Gastroesophageal sphincter (tissue), 4 donors: ENCODE measurements at places on chromosomes 2 and 18. TPM values are rescaled to one million over a fixed set of nuclear protein-coding genes. Genes with fewer than 3 reads are reported as not detected.

GRCh38 chr18:73880387-73880786 is 267.2 kb downstream of the FBXO15 start:
- no peaks in the 10 kb centered on the region for H3K36me3 ChIP-seq
- no peak overlapping the region for H3K27ac ChIP-seq
- H3K4me3 ChIP-seq = no peak overlapping the region
- no peaks in the 10 kb centered on the region for H3K4me1 ChIP-seq
- no peak for ATAC-seq

Gene GYPC
- 93.4 TPM for total RNA-seq

DNA sequence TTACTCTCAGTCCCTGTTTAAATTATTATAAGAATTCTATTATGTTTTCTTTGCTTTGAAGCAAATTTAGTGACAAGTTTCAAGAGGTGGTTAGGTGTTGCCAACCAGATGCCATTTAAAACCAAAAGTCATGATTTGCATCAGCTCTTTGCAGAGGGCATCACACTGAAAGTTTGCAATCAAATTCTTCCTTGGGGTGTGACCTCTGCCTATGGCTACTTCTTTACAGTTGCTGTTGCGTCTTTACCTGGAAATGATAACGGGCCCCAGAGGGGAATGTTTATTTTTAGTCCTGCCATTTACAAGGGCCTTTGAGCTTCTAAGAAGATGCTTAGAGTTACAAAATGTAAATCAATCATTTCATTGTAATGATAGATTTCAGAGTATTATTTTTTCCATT is 561.0 kb downstream of the ARHGAP15 start:
- no peaks in the 10 kb centered on the region for H3K36me3 ChIP-seq
- ATAC-seq = no peak
- no peak overlapping the region for H3K4me3 ChIP-seq

Gene EIF4E2
- 52.7 TPM for total RNA-seq

Gene DCTN1
- 195 TPM for total RNA-seq

GRCh38 chr2:101135412-101136296 is 15.5 kb downstream of the TBC1D8 start:
- H3K4me3 ChIP-seq = no peak overlapping the region
- no peaks in the 10 kb centered on the region for H3K36me3 ChIP-seq
- no peak for ATAC-seq
- no peak overlapping the region for H3K27ac ChIP-seq

Gene HOXD4
- total RNA-seq = 0.69 TPM

- peak overlapping the region; percentile 77 for H3K4me3 ChIP-seq
- ATAC-seq = peak; percentile 77
- peak overlapping the region; percentile 90 for H3K27ac ChIP-seq
- H3K36me3 ChIP-seq = no peaks in the 10 kb centered on the region
- H3K27me3 ChIP-seq = no peaks in the 10 kb centered on the region
Measured at GRCh38 chr18:34493566-34494358, 216.3 kb upstream of the DTNA start.

DNA sequence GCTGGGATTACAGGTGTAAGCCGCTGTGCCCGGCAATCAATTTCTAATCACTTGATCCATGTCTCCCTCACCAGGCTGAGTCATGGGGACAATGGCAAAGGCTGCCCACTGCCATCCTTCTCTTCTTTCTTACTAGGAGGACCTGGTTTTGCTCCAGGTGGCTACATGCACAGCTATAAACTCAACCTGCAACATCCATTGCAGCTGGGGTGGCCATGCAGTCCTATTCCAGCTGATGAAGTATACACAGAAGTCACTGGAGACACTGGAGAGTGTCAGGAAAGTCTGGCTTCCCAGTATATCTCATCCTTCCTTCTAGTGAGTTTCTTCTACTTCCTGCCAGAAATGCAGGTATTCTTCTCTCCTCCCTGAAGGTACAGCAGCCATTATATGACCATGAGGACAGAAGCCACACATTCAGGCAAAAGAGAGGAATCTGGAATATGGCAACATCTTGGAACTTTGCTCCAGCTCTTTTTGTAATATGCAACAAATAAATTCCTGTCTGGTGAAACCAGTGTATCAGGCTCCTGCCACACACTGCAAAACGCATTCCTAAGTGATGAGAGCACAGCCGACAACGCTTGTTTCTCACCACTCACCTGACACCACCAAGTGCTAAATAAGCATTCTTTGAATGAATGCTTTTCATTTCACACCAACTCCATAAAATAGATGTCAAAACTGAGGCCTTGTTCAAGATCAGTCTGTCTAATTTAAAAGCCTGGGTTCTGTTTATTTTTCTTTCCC is 32.3 kb downstream of the SCTR start:
- no peak overlapping the region for H3K4me3 ChIP-seq
- H3K36me3 ChIP-seq = no peaks in the 10 kb centered on the region
- peak overlapping the region; percentile 43 for H3K27ac ChIP-seq
- H3K4me1 ChIP-seq = peaks cover 10% of the 10 kb centered on the region

DNA sequence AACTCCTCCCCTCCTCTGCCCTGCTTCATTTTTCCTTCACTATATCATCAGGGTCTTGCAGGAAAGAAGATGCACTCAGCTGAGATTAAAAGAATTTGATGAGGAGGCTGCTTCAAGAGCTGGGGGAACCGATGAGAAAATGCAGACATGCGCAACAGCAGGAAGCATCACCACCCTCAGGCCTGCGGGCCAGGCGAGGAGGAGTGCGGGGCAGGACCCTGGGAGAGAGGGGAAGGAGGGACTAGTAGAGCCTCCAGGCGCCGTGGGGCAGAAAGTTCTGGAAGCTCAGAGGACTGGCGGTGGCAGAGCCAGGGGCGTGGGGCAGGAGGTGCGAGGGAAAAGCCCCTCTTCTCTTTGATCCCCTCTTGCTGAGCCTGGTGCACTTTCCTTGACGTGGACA is 108.2 kb downstream of the CD226 start:
- no peak for ATAC-seq
- H3K4me1 ChIP-seq = no peaks in the 10 kb centered on the region
- no peak overlapping the region for H3K27ac ChIP-seq
- H3K36me3 ChIP-seq = no peaks in the 10 kb centered on the region
- no peaks in the 10 kb centered on the region for H3K27me3 ChIP-seq
- no peak overlapping the region for H3K4me3 ChIP-seq

GRCh38 chr2:120751553-120751952 is 15.9 kb downstream of the GLI2 start:
- H3K27me3 ChIP-seq = no peaks in the 10 kb centered on the region
- no peaks in the 10 kb centered on the region for H3K4me1 ChIP-seq
- ATAC-seq = no peak
- no peak overlapping the region for H3K4me3 ChIP-seq
- H3K36me3 ChIP-seq = no peaks in the 10 kb centered on the region

DNA sequence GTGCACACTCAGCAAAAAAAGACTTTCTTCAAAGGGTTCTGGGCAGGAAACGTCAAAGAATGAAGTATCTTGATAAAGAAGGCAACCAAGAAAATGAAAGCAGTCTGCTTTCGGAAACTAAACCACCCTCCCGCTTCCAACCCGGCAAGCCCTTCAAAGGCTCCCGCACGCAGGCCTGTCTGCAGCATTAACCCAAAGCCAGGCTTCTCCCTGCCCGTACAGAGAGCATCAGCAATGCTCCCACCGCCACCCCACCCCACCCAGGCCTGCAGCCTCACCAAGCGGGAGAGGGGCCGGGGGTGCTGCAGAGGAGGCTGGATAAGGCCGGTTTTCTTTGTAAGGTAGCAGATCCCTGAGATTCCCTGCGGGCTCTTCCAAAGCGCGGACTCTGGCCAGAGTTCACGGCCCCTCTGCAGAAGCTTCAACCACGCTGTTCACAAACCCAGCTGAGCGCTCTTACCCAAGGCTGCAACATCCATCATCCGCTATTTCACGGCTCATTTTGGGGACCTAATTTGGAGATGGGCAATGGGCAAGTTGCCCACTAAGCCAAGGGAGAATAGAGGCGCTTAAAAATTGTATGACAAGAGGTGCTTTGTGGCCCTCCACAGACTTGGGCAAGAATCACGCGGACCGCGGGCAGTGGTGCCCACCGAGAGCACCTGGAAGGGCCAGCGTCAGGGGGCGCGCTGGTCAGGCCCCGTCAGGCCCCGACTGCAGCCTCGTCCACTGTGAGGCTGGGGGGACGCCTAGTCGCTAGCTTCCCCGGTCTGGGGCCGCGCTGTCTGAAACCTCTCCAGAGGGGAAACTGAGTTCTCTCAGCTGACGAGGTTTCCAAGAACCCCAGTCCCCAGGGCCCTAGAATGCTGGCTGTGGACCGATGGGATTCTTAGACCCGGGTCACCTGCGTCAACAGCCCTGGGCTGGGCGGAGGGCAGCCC is 225.4 kb upstream of the ID2 start:
- ATAC-seq = no peak
- no peak overlapping the region for H3K27ac ChIP-seq
- no peaks in the 10 kb centered on the region for H3K36me3 ChIP-seq

Gene SNORC
- total RNA-seq = not detected
